LoVo (cell line): ENCODE measurements at places on chromosomes 1 and 21.

- DNase-seq = no peak
Observed at GRCh38 chr1:59671953-59672305, 142.8 kb upstream of the HOOK1 start.

DNA sequence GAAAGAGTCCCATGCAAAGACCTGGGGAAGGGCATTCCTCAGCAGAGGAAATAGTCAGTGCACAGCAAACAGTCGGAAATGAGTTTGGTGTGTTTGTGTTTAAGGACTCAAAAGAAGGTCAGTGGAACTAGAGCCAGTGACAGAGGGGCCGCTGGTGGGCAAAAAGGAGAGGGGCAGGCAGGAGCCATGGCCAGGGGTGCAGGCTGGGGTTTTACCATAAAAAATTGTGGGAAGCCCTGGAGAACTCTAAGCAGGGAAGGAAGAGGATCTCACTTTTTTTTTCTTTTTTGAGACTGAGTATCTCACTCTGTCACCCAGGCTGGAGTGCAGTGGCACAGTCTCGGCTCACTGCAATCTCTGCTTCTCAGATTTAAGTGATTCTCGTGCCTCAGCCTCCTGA, 33.7 kb upstream of the TARDBP start:
- DNase-seq = no peak

DNA sequence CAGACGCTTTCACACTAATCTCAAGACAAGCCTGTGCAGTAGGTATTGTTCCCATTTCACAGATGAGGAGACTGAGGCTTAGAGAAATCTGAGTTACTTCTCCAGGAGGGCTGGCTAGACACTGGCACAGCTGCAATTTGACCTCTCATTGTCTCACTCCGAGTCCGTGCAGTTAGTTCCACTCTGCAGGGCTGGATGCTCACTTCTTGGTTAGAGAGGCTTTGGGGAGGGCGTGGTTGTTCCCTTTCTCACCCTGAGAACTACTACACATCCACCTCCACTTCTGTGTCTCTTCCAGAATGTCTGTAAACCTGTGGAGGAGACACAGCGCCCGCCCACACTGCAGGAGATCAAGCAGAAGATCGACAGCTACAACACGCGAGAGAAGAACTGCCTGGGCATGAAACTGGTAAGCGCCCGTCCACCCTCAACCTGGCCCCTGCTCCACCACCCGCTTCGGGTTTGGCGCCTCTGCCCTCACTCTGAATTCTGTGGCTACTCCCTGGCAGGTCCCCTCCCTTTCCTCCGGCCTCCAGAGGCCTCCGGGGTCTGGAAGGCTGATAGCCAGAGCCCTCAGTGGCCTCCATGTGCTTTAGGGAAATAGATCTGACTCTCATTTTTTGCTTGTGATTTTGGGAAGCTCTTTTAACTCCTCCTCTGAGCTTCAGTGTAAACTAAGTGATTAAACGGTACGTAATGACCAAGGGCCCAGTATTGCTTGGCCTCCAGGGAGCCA, 29.1 kb downstream of the EIF2D start:
- DNase-seq = no peak

- no peak for DNase-seq
Observed at GRCh38 chr1:181483285-181484195, at the start of gene CACNA1E. Gene CACNA1E (plus strand): TSS chr1:181483517. CDS start chr1:181483745, 228 bp downstream.

DNA sequence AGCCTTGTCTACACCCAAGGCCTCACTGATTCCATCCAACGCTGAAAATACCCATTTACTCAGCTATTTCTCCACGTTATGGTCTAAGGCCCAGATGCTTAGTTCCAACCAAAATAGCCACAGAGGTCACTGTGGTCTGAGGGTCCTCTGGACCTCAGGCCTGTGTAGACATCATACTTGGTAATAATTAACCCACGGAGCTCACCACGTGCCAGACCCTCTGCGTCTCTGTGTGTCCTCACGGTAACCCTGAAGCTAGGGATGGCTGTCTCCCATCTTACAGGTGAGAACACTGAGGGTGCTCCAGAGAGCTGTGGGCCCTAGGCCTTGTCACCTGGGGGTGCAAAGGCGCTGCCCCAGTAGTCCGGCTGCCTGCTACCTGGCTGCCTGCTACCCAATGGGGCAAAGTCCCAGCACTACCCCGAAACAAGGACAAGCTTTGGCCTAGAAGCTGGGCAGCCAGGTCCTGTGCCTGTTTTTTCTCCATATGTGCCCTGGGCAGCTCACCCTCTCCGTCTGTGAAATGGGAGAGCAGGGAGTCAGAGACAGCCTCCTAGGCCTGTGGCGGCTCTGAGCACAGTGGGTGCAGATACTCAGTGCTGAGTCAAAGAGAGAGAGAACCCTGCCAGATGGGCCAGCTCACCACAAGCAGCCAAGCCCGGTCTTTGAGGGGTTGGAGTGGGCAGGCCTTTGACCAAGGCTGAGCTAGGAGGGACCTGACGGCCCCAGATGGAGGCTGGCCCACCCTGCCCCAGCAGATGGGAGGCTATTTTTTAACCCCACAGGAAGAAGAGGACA, 17.0 kb upstream of the RUNX3 start:
- no peak for DNase-seq

GRCh38 chr1:193927550-193927949, 741.1 kb upstream of the B3GALT2 start:
- no peak for DNase-seq

DNA sequence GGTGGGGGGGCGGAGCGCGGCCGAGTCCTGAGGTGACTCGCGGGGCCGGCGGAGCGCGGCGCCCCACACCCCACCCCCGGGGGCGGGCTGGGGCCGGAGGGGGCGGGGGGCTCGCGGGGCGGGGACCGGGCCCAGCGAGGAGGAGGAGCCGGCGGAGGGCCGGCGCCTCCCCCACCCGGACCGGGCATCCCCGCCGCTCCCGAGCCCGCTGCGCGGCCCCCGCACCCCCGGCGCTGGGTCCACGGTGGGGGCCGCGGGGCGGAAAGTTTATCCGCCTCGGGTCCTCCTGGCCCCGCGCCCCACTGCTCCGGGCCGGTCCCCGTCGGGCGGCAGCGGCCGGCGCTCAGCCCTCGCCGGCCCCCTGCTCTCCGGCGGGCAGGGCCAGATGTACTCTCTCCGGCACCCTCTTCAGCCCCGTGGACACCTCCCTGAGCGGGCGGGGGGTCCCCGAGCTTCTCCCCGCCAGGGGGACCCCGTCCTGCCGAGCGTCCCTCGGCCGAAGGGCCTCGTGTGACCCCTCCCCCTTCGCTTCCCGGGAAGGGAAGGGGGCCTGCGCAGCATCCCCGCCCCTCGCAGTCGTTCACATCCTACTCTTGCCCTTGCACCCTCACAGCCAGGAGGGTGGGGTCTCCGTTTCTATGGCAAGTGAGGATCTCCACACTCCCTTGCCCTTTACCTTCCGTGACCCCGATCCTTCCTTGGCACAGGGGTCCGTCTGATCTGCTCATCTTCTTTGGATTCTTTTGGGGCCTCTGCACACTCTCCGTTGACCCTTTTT, 663 bp downstream of the CAMTA1 start:
- peak; percentile 19 for DNase-seq

GRCh38 chr1:18734461-18735223, 104.0 kb downstream of the PAX7 start:
- no peak for DNase-seq

GRCh38 chr1:221381910-221382623, 359.8 kb downstream of the DUSP10 start:
- DNase-seq = no peak

DNA sequence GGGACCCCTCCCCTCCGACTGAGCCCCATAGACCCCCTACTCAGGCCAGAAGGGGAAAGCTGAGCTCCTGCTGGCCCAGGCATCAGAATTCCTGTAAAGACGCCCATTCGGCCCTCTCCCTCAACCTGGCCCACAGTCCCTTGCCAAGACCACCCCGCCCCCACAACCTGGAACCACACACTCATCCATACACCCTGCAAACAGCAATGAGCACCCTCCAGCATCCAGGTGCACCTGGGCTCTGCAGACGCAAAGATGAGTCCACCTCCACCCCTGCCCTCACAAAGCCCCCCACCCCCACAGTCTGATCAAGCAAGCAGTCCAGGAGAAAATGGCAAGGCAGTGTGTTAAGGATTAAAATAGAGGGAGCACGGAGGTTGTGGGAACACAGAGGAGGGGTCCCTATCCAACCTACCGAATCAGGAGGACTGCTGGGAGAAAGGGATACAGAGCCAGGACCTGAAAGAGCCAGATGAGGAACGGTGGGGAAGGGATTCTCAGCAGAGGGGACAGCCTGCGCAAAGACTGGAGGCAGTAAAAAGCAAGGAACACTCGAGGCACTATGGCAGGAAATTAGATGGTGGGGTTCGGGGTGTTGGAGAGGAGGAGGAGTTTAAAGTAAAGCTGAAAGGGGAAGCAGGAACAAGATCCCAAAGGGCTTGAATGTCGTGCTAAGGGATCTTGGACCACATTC, 67.3 kb upstream of the LAPTM5 start:
- DNase-seq = no peak

- no peak for DNase-seq
Observed at GRCh38 chr1:910881-911721, 12.6 kb upstream of the SAMD11 start.

GRCh38 chr1:234564035-234565029, 45.6 kb downstream of the IRF2BP2 start:
- peak; percentile 89 for DNase-seq

DNA sequence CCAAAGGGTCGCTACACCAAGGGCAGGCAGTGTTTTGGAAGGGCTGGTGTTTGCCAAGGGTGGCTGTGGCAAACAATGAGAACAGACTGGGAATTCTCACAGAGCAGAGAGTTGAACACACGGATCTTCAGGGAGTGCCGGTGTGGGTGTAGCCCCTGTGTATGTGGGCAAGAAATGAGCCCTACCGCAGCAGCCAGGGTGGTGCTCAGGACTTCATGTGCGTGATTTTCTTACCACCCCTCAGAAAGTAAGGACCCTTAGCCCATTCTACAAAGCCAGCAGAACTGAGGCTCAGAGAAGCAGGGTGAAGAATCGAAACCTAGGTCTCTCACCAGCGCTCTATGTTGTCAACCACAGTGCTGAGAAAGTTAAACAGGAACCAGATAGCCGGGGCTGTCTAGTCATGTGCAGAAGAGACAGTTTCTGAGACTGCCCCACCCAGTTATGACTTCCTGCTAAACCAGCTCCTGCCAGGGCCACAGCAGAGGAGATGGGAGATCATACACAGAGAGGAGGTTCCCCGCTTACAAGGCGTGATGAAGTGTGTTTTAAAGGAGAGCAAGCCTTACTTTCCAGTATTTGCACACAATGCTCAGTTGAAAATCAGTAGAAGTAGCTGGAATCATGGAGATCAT, 21.9 kb upstream of the MORC3 start:
- DNase-seq = peak; percentile 74

DNA sequence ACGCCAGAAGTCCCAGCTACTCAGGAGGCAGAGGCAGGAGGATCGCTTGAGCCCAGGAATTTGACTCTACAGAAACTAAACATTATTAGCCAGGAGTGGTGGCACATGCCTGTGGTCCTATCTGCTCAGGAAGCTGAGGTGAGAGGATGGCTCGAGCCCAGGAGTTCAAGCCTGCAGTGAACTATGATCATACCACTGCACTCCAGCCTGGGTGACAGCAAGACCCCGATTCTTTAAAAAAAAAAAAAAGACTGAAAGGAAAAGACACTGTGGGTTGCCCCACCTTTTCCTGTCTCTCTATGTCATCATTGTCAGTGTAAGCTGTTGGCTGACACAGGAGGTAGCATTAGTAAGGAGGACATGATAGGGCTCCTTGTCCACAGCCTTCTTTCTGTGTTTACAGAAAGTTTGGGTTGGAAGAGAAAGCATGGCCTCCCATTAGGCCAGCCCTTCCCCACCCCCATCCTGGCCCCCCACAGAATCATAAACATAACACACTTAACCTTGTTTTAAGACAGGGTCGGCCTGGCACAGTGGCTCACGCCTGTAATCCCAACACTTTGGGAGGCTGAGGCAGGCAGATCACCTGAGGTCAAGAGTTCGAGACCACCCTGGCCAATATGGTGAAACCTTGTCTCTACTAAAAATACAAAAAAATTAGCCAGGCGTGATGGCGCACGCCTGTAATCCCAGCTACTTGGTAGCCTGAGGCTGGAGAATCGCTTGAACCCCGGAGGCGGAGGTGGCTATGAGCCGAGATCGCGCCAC, 20.6 kb upstream of the RCAN3 start:
- no peak for DNase-seq

- no peak for DNase-seq
Observed at GRCh38 chr1:170536924-170537551, 5.1 kb downstream of the GORAB start.

- DNase-seq = no peak
Observed at GRCh38 chr21:15421441-15421881, 308.3 kb upstream of the USP25 start.

GRCh38 chr1:31407029-31407626, 5.9 kb upstream of the SERINC2 start:
- no peak for DNase-seq

- no peak for DNase-seq
Observed at GRCh38 chr1:208129487-208129886, 114.7 kb downstream of the PLXNA2 start.

DNA sequence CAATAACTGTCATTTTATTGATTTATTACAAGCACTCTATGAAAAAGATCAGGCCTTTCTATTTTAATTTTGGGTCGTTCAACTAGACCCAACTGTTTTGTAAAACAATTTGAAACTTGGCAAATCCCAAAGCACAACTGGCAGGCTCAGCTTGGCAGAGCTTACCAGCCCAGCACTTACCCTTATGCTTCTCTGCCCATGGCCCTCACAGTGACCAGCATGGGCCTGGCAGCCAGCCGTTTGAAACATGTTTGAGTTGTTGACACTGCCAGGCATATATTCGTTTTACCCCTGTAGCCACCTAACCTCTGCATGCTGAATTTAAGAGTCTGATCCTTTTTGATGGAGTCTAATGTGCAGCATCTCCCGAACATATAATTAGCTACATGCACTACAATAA, 796.7 kb upstream of the ADGRL2 start:
- no peak for DNase-seq

DNA sequence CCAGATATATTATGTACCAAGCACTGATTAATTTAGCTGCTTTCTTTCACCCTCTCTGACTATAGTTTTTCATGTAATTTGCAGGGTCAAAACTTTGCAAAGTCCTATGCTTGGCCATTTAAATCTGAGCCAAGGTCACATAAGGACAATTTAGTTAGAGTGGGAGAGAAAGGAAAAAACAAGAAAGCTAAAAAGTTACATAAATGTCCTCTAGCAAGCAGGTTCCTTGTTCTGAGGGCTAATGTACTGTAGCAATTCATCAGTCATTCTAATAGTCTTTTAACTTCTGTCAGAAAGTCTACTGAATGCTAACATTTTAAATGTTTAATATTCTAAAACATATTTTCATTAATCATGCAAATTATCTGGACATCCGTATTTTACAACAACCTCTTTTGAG, 68.3 kb downstream of the SAMSN1 start:
- DNase-seq = no peak
